ENCODE measurements at places on chromosomes 12 and 14. TPM values are rescaled to one million over a fixed set of nuclear protein-coding genes. Genes with fewer than 3 reads are reported as not detected.

- DNase-seq = no peak
Measured at GRCh38 chr12:28582672-28583376, 392.6 kb downstream of the CCDC91 start.

The ARF6 gene
- 33.7 TPM for total RNA-seq

The APPL2 gene
- total RNA-seq = 63.5 TPM

DNA sequence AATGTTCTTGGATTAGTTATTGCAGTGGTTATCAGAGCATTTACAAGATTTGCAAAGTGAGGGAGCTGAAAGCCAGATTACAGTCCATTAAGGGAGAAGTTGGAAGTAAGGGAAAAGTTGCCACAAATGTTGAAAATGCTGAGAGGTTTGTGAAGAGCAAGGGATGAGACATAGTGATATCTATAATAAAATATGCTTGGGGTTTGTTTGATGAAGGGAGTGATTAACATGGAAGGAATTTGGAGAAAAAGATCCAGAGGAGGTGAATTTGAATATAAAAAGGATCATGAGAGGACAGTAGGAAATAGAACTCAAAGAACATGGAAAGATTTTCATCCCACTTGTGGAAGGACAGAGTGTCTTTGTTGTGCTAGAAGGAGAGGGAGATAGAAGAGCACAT, 19.3 kb upstream of the CCER1 start:
- DNase-seq = no peak

DNA sequence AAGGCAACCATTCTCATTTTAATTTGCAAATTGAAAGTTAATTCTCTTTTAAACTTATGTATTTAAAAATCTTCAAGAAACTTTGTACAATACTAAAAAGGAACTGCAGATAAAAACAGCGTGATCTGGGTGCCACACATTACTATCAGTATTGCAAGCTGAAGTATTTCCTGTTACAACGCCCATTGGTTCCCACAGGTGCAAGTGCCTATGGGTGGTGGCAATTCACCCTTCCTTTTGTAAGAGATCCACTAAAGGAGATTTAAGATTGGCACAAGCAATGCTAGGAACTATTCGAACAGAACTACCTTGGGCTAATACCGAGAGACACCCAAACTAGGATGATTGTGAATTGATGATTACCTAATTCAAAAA, 13.2 kb downstream of the TAOK3 start:
- DNase-seq = no peak

DNA sequence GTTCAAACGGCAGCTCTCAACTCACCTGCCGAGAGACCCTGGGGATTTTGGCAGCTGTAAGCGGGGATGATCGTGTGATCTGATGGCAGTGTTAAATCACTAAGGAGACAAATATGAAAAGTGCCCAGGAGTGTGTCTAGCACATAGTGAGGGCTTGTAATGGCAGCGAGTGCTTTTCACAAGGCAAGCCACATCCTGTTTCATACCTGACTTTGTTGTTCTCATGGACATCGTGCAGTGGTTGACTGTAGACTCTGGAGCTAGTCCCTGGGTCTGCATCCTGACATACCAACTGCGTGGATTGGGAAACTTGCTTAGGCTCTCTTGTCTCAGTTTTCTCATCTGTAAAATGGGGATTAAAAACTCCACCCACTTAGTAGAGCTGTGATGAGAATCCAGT, 148.5 kb downstream of the VRK1 start:
- DNase-seq = no peak

- no peak for DNase-seq
Measured at GRCh38 chr14:68790644-68791077, 2.2 kb downstream of the ZFP36L1 start.

The SIX6 gene
- total RNA-seq = not detected

- DNase-seq = no peak
Measured at GRCh38 chr12:95740751-95741150, 49.8 kb downstream of the NTN4 start.

DNA sequence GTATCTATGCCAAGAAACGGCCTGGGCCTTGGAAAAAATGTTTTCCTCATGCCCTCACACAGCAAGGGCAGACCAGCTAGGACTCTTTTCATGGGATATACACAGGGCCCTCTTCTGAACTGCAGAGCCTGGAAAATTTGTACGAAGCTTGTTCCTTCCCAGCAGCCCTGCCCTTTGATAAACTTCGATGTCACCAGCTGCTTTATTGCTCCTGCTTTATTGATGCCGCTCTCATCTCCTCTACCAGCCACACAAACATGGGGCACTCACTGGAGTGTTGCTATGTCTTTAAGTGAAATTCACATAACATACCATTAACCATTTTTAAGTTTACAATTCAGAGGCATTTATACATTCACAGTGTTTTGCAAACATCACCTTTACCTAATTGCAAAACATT, 197.9 kb downstream of the KTN1 start:
- no peak for DNase-seq

DNA sequence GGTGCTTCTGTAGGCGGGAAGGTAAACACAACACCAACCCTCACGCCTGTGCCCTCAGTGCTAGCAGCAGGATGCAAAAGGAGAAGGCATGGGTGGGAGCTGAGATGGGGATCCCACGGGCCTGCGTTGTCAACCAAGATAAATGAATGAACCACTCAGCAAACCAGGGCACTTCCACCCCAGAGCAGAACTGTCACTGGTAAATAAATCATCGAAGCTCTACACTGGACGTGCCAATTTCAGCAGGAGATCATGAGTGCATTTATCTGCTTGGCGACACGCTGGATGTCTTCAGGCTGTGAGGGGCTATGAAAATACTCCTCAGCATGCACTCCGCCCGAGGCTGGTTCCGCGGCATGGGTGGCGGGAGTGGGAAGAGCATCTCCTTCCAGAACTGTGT, 33.2 kb downstream of the HSPB8 start:
- no peak for DNase-seq

The GPR68 gene
- 1.1 TPM for total RNA-seq

DNA sequence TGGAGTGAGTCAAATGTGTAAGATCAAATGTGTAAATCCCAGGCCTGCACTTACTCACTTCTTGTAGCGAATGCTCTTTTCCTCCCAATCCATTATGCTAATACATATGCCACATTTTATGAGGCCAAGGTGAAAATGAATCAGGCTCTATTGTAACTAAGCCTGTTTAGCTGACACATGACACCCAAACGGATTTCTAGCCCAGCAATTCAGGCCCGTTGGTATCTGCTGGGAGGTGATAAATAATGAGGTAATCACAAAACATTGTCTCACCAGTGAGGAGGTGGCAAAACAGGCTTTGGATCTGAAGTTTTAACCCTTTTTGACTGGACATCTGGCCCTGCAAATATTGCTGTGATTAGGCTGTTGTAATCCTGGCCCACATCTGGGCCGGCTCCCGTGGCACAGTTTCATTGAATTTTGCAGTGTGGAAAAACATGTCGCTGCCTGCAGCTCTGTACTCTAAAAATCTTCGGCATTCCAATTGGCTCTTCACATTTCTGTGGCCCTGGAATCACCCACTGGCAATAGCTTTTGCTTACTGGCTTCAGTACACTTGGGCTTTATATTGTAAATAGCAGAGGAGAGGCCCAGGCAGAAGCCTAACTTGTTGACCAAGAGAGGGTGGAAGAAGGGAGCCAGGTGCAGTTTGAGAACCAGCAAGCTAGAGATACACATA, 106.1 kb downstream of the PAX9 start:
- DNase-seq = no peak

The CCDC38 gene
- total RNA-seq = 0.09 TPM

- no peak for DNase-seq
Measured at GRCh38 chr12:80282761-80283160, 161.3 kb upstream of the PTPRQ start.

DNA sequence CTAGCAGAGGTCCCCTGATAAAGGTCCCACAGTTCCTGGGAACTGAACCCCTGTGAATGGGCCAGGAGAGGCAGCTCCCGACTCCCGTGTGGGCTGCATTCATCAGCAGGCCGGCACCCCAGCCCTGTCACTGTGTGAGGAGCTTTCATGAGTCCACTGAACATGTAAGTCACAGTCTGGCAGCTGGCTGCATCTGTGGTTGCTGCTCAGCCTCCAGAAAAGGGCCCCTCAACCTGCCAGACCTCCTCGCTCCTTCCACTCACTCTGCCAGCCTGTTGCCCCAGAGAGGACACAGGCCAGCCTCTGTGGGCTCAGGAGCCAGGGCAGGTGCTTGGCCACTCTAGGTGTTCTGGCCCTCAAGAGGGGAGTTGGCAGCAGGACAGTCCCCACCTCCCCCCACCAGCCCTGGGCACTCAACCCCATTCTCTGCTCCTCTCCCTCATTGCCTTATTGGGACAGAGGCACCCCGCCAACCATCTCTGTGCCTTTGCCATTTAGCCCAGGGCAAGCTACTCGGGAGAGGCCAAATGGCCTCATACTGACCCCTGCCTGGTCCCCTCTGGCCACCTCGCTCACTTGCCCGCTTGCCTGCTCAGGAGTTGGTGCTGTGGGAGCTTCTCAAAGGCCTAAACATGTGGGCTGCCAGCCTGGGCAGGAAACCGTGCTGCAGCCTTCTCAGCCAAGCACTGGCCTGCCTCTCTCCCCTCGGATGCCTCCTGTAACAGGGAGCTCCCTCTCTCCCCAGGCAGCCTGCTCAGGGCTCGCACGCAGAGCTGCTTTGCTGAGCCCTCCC, 1.9 kb downstream of the RTL1 start:
- no peak for DNase-seq

The TMEM132C gene
- 26.0 TPM for total RNA-seq

- DNase-seq = peak; percentile 87
Measured at GRCh38 chr14:75295491-75296345, 17.1 kb downstream of the FOS start.

GRCh38 chr14:53260286-53260685, 107.2 kb upstream of the DDHD1 start:
- DNase-seq = no peak
